Ureter (tissue), 1 donor: ENCODE measurements at places on chromosomes 5 and 9. TPM values are rescaled to one million over a fixed set of nuclear protein-coding genes. Genes with fewer than 3 reads are reported as not detected.
A peak's percentile ranks its signal among the peaks of the same experiment; 100 is the strongest.

DNA sequence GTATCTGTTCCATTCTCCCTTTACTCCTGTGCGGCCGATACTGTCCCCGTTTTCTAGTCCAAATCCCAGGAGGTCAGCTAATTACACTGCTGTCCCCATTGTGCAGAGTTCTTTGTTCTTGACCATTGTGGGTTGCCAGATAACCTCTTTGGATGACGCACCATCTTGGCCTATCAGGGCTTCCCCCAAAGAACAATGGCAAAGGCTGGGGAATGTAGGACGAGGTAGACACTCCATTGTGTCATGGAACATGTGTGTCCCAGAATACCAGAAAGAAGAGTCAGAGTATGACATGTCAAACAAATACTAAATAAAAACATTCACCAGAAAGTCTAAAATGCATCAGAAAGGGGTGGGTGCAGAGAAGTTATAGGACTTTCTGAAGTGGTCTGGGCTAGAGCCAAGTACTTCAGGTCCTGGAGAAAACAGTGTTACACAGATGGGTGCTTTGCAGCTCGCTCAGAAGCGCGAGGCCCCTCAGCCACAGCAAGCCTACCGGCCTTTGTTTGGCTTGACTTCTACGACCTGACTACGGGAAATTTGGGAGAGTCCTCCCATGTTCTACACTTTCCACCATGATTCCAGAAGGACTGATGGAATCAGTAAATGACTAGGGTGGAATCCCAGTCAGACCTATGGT is 83.2 kb upstream of the SSBP2 start:
- DNase-seq = no peak

The CLK4 gene
- total RNA-seq = 30.5 TPM

The FAM221B gene
- total RNA-seq = 0.26 TPM

DNA sequence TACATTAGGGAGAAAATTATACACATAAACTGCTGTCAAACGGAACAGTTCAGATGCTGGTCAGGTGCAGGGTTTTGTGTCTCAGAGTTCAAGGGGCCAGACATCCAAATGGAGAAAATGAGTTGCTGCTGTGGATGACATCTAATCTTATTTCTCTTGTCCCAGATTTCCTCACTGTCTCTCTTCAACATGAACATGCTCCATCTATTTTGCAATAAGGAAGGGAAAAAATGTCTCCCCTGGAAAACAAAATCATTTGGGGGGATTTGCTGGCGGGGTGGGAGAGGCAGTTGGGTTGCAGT is 51.2 kb downstream of the SHB start:
- DNase-seq = no peak

The HRH2 gene
- 5.7 TPM for total RNA-seq

- DNase-seq = no peak
Observed at GRCh38 chr9:123724211-123724796, 205.6 kb downstream of the DENND1A start.

GRCh38 chr5:173762930-173763329 is 125.2 kb upstream of the CPEB4 start:
- DNase-seq = no peak

The SREK1 gene
- 98.0 TPM for total RNA-seq

DNA sequence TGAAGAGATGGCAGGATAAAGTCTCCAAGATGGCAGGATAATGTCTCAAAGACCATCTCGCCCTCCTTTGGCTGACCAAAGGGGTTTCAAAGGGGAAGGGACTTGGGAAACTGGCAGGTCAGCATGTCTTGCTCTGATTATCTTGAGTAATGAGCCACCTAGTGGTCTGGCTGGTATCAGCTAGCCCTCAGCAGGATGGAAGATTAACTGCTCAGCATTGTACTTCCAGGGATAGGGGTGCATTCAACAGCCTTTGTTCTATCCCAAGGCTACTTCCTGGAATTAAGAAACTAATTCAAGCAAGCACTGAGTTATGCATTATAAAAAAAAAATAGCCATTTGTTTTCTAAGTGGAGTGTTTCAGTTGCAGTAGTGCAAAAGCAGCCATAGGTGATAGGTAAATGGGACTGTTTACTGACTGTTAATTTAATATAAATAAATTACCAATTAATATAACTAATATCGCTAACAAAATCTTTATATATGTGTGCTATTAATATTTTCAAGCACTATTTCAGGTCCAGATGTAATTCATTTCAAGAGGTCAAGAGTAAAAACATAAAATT is 555.5 kb downstream of the CDH9 start:
- no peak for DNase-seq

GRCh38 chr5:107393851-107394250 is 276.9 kb downstream of the EFNA5 start:
- no peak for DNase-seq

GRCh38 chr5:128597156-128597555 is 59.1 kb upstream of the FBN2 start:
- no peak for DNase-seq

The TSSK1B gene
- 2.1 TPM for total RNA-seq

GRCh38 chr5:80864706-80865435 is 95.3 kb upstream of the RASGRF2 start:
- DNase-seq = no peak

DNA sequence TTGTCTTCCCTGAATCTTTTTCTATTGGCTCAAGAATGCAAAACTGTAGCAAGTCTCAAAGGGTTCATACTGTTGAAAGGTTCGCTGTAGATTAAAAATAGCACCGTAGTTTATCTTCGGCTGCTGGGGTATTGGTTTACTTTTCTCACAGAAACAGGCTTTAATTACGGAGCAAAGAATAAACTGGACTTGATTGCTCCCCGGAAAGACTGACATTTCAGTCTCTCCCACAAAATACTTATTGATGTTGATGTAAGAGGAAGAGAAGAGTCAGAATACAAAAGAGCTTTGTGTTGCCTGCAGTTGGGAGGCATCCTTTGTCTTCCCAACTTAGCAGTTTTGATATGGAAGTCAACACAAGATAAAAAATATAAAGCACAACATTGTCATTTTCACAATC is 183.9 kb upstream of the DMAC1 start:
- no peak for DNase-seq

GRCh38 chr9:35510754-35511428 is 21.0 kb downstream of the RUSC2 start:
- DNase-seq = peak; percentile 80

DNA sequence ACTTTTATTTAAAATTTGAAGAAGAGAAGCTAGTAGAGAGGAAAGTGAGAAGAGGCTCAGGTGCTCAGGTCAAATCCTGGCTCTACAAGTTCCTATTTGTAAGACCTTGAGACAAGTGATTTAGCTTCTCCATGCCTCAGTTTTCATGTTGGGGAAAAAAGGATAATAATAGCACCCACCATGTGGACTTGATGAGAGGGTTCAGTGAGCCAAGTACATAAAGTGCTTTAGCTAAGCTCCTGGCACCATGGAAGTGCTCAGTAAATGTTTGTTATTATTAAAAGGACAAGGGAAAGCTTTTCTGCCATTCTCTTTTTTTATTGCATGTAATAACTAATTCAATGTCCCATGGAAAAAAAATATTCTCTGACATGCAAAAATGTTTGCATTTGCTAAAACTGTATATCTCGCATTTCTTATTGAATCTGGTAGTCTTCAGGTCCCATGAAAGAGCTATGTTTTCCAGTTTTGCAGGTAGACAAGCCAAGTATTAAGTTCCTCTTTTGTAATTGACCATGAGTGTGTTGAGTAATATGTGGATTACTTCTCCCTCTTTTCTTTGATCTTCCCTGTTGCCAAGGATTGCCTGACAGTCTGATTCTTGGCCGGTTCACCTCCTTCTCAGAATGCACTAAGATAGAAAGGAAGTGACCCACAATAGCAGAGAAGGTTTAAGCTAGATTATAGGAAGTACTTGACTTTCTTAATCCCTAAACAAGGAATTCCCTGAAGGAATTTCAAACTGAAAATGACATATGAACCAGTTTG is 45.6 kb upstream of the TRIM32 start:
- no peak for DNase-seq

The CCNJL gene
- total RNA-seq = 12.4 TPM

The FOXD4 gene
- not detected for total RNA-seq

DNA sequence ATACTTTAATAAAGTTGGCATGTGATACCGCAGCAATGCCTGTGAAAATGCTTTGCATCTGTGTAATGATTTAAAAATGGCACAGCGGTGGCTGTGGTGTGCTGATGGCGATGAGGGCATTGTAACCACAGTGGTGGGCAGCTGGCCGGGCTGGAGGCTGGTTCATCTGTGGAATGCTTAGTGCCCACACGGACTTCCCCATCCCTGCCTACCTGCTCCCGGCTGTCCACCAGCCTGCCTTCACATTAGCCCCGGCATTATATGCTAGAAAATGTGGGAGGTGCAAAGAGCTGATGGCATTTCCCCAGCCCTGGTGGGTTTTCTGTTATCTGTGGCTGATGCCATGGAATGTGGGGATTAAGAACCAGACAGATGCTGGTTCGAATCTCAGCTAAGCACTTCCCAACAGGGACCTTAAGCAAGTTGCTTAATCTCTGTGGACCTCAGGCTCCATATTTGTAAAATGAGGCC is 2.9 kb upstream of the NDST1 start:
- DNase-seq = no peak

- no peak for DNase-seq
Observed at GRCh38 chr5:28495876-28496275, 1457.5 kb upstream of the CDH9 start.

DNA sequence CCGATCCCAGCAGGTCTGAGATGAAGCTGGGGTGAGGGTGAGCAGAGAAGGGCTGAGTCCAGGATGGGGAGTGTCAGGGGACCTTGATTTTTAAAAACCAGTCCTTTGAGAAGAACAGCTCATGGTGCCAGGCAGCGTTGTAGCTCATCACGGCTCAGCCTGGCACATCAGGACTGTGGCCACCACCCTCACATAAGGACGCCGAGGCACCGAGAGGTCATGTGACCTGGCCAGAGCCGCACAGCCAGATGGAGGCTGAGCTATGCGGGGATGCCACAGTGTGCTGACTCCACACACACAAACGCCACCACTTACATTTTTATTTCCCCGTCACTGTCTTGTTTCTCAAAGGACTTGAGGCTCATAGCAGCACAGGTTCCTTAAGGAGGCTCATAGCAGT is 32.9 kb upstream of the CEP72 start:
- DNase-seq = peak; percentile 35

- DNase-seq = no peak
Observed at GRCh38 chr5:124678922-124679519, 67.4 kb downstream of the ZNF608 start.

GRCh38 chr5:1763548-1763911 is 36.1 kb downstream of the MRPL36 start:
- peak; percentile 41 for DNase-seq

The FLT4 gene
- total RNA-seq = 12.1 TPM

DNA sequence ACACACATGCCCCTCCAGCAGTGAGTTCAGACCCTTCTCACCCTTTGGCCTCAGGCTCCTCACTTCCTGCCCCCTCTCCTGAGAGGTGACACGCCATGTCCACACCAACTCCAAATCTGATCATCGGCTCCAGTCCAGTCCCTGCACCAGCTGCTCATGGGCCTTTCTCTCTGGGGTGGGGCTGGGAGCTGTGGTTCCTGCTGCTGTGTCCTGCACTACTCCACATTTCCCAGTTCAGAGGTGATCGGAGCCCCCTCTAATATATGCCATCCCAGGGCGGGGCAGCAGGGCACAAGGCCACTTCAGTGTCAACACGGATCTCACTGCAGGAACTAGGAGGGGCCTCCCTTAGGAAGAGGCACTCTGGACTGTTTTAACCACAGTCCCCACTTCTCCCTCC is 91.5 kb downstream of the ADAMTS2 start:
- peak; percentile 20 for DNase-seq

GRCh38 chr9:132077881-132078698 is 1.6 kb downstream of the MED27 start:
- no peak for DNase-seq

The C5orf58 gene
- not detected for total RNA-seq

The OR2S2 gene
- not detected for total RNA-seq

DNA sequence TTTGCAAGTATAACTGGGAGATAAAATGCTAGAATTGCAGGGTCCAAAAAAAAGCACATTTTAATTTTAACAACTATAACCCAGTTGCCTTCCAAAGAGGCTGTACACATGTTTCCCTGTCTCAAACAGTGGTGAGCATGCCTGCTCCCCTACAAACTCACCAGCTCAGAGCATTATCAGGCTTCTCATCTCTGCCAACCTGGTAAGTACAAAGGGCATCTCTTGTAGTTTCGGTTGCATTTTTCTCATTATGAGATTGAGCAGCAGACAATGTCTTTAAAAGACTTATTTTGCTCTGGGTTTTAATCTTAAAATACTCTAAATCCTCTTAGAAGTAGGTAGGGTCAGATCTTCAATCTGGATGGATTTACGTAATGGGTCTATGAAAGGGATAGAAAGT is 107.1 kb upstream of the MSX2 start:
- no peak for DNase-seq

DNA sequence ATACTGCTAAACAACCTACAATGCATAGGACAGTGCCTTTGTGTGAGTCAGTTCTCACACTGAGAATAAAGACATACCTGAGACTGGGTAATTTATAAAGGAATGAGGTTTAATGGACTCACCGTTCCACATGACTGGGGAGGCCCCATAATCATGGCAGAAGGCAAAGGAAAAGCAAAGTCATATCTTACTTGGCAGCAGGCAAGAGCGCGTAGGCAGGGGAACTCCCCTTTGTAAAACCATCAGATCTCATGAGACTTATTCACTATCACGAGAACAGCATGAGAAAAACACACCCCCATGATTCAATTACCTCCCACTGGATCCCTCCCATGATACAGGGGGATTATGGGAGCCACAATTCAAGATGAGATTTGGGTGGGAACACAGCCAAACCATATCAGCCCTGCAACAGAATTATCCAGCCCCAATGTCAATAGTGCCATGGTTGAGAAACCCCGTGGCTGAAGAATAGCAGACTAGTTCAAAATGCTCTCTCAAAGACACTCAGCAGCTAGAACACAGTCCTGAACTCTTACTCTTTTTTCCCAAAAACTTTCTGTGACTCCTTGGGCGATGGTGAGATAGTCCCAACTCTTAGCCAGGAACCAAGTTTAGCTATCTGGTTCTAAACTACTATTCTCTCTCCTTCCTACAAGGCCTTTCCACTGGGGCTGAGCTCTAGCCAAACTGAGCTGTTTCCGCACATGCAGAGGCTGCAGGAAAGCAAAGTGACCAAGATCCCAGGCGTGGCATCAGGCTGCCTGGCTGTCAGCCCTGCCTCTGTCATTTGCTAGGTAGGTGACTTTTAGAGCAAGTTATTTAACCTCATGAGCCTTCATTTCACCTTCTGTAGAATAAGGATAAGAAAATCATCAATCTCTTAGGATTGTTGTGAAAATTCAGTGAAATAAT is 21.7 kb downstream of the FAT2 start:
- no peak for DNase-seq

- DNase-seq = no peak
Observed at GRCh38 chr5:28548856-28549255, 1510.5 kb upstream of the CDH9 start.

The IFNA16 gene
- not detected for total RNA-seq

DNA sequence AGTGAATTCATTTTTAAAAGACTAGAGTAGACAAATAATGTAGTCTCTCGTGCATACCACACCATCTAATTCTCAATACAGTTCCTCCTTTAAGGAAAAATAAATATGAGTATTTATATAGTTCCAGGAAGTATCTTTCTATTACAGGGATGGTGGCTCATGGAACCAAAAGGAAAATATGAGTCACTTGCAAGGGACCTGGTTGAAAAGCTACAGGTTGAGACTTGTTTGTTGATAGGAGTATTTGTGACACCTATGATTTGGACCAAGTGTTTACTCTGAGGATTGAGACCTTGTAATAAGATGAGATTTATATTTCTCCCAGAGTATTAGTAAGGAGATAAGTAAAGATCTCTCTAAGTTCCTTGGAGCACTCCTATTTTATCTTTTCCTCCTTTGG is 67.4 kb downstream of the CDO1 start:
- DNase-seq = no peak

The CD180 gene
- total RNA-seq = 2.1 TPM

GRCh38 chr9:107539427-107540163 is 50.0 kb upstream of the KLF4 start:
- DNase-seq = no peak
